ENCODE measurements at places on chromosomes 1 and 21.

GRCh38 chr1:111419037-111419436 is 8.5 kb downstream of the OVGP1 start:
- ATAC-seq, result no peak

DNA sequence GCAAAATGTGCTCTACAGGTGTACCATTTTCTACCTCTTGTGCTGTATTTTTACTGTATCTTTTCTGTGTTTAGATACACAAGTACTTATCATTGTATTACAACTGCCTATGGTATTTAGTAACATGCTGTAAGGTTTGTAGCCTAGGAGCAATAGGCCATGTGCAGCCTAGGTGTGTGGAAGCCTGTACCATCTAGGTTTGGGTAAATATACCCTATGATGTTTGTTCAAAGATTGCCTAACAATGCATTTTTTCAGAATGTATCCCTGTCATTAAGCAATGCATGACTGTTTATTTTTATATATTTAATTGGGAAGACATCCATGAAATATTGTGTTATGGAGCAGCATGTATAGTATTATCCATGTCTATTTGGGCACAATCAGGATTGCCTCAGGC is 11.0 kb downstream of the ETV3L start:
- no peak for ATAC-seq

GRCh38 chr1:178407655-178408054 is 89.1 kb downstream of the CLEC20A start:
- no peak for ATAC-seq

- ATAC-seq, result no peak
Observed at GRCh38 chr21:33441489-33442477, 38.0 kb downstream of the TMEM50B start.

DNA sequence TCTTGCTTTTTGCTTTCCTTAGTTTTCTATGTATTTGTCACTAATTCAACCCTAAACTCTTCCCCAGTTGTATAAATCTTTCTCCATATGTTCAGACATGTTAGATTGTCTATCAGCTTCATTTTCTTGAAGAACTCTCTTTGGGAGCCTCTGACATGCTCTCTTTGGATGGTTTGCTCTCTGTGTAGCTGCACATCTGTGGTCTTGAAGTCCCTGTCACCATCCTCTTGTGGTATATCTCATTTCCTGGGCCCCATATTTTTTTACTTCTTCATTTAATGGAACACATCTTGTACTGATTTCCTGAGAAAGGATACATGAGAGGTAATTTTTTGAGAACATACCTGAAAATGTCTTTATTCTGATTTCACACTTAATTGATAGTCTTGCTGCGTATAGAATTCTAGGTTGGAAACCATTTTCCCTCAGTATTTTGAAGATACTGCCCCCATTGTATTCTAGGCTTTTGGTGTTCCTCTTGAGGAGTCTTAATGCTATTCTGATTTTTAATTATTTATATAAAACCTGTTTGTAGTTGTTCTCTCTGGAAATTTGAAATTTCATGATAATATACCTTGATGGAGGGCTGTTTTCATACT is 72.6 kb downstream of the ST3GAL3 start:
- ATAC-seq, result no peak

DNA sequence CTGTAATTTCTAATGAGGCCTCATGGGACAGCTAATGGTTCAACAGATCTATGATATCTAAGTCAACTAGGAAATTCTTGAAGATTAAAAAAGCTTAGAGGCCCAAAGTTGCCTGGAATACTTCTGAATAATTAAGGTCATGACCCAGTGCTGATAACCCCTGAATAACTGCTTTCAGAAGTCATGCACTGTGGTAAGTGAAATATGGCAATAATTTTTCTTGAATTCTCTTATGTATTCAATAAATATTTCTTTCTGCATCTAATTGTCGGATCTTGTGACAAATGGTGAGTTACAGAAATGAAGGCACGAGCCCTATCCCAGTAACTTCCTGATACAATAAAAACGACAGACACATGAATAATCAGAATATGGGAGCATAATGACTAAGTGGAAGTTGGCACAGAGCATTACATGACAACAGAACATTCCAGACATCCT is 219.3 kb upstream of the GREM2 start:
- peak; percentile 90 for ATAC-seq

DNA sequence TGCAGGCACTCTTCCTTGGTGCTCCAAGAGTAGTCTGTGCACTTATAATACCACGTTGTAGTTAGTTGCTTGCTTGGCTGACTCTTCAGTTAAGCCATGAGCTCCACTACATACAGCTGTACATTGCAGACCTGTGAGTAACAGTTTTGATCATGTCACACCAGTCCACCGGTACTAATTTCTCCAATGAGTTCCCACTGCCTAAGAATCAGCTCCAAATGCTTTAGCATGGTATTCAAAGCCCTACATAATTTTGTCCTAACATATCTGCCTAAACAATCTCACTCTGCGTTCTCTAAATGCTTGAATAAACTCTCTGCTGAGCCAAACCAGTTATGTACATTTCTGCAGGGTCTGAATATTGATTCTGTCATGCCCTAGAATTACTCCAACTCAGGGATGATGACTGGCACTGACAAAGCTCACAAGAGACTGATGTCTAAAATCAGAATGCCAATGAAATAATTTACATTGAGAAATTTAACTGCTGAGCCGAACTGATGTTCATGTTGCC is 200.7 kb downstream of the LHX8 start:
- ATAC-seq, result no peak

DNA sequence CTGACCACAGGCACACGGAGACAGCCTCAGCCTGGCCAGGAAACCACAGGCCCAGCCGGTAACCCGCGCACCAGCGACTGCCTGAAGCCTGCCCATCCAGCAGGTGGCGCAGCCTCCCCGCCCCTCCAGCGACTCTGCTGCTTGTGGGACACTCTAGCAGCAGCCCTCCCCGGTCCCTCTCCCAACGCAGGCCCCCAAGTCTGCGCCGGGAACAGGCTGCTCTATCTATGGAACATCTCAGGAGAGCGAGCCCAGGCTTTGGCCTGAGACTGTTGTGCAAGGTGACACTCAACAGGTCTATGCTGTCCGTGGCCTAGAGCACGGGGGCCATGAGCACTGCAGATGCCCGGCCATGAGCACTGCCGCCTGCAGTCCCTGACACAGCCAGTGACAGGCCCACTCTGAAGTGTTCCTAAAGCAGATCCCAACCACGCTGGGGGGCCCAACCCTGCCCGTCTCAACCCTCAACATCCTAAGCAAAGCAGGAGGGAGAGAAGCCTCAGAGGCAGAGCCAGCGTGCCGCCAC is 28.4 kb downstream of the WDR4 start:
- ATAC-seq, result peak; percentile 56

GRCh38 chr21:34830386-34831170 is 161.8 kb downstream of the CLIC6 start:
- ATAC-seq, result no peak

- no peak for ATAC-seq
Observed at GRCh38 chr21:27104846-27105431, 138.1 kb upstream of the ADAMTS5 start.

DNA sequence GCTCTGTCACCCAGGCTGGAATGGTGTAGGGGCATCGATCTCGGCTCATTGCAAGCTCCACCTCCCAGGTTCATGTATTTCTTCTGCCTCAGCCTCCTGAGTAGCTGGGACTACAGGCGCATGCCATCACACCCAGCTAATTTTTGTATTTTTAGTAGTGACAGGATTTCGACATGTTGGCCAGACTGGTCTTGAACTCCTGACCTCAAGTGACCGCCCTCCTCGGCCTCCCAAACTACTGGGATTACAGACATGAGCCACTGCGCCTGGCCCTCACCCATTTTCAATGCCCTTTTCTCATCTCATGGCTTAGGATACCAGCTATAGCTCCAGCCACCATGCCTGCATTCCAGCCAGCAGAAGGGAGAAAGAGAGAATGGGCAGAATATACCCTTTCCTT is 12.9 kb upstream of the SOX13 start:
- ATAC-seq, result no peak

- no peak for ATAC-seq
Observed at GRCh38 chr1:206715552-206716158, 30.9 kb downstream of the MAPKAPK2 start.

- ATAC-seq, result peak; percentile 34
Observed at GRCh38 chr1:7595336-7595735, 175.8 kb upstream of the VAMP3 start.

DNA sequence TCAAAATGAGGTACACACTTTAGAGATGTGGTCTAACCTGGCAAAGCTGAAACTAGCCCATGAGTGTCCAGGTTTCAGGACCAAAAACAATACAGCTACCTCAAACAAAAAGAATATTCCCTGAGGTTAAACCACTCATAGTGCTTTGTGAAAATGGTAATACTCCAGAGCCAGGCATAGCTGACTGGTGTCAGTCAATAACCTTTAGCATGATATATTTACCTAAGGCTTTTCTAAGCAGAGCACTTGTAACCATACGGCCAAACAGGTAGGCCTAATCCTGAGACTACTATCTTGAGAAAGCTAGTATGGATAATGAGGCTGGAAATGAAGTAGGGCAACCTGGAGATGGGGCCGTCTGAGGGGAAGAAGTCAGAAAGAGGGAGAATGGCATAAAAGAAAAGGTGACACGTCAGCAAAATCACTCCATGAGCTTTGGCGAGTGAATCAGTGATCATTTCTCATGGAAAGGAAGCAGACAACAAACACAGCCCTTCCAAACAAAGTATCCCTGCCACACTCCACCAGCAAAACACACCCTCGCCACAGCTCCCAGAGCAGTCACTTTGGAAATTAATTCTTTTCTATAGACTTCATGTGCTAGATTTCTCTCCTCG is 1.7 kb upstream of the LRRC52 start:
- ATAC-seq, result no peak

DNA sequence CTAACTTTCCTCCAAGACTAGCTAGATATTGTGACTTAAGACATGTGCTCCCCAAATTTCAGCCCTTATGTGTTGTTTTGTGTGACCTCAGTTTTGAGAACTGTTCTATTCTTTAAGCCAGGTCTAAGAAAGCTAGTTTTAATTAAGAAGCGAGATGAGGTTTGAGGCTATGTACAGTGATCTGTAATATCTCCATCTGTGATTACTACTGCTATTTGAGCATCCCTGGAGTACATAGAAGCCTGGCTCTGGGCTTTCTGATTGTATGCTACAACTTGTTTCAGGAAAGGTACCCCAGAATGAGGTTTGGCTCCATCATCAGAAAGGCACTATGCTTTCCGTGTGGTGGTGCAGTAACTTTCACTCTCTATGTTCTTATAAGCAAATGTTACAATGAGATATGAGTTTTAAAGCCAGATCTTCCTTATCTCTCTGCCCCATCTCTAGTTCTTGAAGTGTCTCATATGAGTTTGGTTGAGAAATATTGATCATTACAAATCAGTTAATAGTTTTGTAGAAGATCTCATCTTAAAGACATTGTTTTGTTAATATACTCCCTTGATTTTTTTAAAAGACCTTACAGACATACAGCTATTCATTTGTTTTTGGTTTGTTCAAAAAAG is 605 bp downstream of the RGS4 start:
- peak; percentile 9 for ATAC-seq

- peak; percentile 5 for ATAC-seq
Observed at GRCh38 chr1:24364605-24364974, 45.4 kb downstream of the GRHL3 start.

DNA sequence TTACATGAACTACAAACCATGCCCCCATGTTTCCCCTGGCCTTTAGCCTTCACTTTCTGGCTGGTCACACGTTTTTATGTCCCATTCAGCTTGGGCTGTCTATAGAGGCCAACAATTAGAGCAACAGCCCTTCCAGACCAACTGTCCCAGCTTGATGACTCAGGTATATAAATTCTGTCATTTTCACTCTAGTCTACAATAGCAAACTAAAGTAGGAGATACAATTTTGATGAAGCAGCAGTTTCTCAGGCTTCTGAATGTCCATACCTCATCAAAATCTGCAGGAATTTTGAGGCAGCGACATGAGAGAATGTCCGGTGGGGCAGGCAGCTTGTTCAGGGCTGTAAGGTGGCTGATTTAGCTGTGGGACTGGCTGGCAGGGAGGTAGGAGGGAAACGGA is 45.6 kb upstream of the VAV3 start:
- ATAC-seq, result no peak

DNA sequence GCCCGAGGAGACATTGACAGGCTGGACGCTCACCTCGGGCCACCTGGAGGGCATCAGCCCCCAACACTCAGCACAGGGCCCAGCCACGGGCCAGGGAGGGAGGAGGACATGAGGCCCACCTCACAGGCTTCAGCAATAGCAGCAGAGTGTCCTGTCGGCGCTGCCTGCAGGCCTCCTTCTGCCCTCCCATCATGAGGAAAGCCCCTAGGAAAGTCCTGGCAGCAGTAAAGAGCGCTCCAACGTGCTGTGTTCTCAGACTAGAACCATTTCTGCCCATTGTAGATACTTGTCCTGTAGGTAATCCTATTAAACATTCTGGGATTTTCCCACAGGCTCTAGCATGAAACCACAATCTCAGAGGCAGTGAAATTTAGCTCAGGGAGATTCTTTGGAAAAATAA is 62.0 kb upstream of the GALNT2 start:
- ATAC-seq, result no peak

DNA sequence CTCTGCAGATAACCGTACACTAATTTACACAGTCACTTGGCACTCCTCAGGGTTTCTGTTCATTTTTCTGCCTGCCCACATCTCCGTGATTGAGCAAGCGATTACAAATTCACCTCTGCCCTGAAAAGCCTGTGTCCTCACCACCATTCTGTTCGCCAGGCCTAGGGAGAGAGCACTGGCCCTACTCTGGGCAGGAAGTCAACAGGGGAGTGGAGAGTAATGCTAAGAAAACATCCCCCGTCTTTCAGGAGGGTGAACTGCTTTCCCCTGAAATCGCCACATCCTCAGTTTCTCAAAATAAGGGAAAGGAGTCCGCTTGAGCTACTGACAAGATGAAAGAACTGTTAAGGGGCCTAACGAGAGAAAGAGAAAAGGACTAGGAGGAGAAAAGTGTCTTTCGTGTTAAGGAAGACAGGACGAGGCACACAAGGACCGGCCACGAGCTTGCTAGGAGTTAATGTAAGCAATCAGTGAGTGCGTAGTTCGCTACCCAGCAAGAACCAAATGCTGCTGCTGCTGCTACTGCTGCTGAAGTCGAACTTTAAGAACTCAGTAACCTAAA is 632 bp downstream of the PEX19 start:
- peak; percentile 60 for ATAC-seq

DNA sequence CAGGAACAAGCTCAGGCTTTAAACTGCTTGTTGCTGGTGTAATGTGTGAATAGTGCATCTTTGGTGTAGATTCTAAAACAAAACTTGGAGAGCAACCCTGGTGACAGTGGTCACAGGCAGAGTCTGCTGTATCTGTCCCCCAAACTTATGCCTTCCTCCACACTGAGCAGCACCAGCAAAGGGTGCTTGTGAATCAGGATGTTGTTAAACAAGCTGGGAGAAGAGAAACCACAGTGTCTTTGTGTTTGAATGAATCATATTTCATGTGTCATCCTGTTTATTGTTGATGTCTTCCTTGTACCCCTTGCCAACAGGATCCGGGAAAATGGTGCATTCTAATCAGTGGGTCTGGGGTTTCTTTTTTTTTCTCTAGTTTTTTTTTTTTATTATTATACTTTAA is 91.9 kb upstream of the COG2 start:
- ATAC-seq, result no peak

DNA sequence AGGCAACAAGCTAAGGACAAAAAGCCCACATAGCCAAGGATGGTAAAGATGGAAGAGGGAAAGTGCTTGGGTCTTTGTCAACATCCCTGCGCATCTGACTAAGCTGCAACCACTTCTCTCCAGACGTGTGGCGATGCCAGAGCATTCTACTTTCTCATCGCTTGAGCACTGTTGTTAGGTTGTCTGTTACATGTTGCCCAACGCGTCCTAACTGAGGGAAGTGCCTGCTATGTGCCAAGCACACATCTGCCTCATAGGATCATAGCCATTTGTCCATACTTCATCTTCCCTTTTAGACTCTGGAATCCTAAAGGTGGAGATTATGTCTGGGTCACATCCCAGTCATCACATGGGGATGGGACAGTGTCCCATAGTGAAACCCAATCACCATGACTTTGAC is 464.9 kb downstream of the MATN1 start:
- ATAC-seq, result no peak

Measured in SK-N-SH treated with all-trans-retinoic acid at 6 μM for 48 hours (cell line).